ENCODE measurements at places on chromosomes 13 and 19.

DNA sequence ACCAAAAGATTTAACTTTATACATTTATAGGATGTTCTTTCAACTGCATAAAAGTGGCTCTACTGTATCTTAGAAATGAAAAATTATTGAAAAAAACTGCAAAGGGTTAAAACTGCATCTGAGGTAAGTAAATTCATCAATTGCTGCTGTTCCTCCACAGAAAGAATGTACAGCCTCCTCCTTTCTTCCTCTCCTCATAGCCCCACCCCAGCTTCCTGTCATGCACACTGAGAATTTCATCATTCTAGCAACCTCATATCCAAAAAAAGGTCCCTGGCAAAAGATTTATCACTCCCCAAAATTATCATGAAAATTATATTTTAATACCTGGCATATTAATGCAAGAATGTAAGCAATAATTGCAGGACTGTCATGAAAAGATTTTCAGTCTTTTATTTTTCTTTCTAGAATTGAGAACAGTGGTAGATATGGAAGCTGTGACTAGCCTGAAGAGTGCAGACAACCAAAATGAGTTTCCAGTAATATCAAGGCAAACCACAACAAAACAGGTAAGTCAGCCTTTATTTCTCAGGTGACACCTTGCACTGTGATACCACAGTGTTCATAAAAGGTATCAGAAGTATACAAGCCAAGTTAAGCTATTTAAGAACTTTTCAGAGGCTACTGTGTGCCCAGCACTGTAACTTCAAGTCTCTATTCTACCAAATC lies 110.8 kb downstream of the SUCLA2 start:
- DNase-seq: no peak

DNA sequence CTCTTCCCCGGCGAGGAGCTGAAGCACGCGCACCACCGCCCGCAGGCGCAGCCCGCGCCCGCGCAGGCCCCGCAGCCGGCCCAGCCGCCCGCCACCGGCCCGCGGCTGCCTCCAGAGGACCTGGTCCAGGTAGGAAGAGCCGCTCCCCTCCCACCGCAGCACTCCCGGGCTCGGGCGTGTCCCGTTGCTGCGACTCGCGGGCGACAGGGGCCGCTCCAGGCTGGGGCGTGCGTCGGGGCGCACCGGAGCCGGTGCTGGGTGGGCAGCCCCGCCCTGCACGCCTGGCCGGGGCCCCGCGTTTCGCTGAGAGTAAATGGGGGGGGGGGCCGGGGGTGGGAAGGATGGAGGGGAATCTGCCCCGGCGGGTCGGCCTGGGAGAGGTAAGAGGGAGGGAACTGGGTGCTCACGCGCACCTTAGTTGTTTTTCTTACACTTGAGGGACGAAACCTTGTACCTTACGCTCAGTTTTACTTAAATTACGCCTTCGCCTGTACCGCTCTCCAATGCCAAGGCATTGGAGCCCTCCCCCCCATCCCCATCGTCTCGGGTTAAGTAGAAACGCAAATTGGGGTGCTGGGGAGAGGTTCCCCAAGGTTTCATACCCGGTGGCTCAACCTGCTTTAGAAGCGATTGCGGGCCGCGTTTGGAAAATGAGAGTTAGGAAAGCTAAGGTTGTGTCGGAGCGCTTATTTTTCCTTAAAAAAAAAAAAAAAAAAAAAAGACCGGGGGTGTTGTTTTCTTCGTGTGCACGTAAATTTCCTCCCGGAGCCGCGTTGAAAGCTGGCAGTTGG lies 850 bp downstream of the KLF5 start:
- DNase-seq: no peak

- no peak for DNase-seq
These were observed 12.3 kb downstream of the PCDH9 start for GRCh38 chr13:67217880-67218279.

DNA sequence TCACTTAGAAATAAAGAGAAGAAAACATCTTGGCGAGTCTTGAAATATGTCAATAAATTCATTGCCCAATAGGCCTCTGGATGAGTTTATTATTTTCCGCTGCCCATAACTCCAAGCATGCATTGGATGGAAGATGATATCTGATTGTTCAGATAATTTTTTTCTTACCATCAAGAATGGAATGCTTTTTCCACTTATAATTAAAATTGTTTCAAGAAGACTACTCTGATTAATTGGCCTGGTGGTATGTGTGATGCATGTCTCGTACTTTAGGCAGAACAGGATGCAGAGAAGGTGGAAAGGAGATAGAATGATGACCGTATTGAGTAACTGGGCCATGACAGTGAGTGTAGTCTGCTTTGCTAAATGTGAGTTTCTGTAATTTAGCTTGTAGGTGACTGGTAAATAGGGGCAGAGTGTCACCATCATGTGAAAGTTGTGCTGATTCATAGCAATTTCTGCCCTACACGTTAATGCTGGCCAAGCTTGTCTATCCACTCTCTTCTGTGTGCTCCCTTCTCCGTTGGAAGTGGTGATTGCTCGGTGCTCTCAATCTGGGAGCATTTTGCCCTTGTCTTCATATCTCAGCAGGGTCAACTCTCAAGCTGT lies 13.5 kb upstream of the SPATA13 start:
- DNase-seq: no peak

- DNase-seq: no peak
These were observed 2.6 kb downstream of the MRPL54 start for GRCh38 chr19:3765121-3765520.

DNA sequence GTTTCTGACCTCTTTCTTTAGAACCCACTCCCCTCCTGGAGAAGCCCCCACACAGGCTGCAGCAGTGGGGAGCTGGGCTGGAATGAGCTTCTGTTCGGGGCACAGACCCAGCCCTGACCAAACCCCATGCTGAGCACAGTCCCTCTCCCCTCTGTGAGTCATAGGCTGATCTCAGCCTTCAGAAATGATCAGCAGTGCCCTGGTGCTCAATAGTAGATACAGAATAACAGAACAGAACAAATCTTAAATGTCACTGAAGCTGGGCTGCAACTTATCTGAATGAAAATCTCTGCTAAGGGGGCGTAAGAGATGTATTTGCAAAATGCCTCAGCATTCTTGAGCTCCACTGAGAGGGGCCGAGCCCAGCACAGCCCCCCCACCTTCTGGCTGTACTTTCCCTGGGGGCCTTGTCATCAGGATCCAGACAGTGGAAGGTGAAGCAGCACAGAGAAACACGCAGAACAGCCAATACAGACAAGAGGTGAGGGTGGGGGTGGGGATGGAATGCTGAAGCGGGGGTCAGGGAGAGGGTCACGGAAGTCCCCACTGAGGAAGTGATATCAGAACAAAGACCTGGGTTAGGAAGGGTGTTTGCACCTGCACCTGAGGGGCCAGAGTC lies 9.9 kb downstream of the ZNF665 start:
- no peak for DNase-seq

Measured in ascending aorta (tissue), 2 donors.